ENCODE measurements at places on chromosomes 16 and 17. TPM values are rescaled to one million over a fixed set of nuclear protein-coding genes. Genes with fewer than 3 reads are reported as not detected.

The VMP1 gene
- polyA plus RNA-seq, result 52.9 TPM

The OTOP3 gene
- not detected for polyA plus RNA-seq

The HOXB7 gene
- polyA plus RNA-seq, result 1.3 TPM

- H3K4me1 ChIP-seq, result no peaks in the 10 kb centered on the region
- H3K4me3 ChIP-seq, result no peak overlapping the region
- H3K27me3 ChIP-seq, result no peaks in the 10 kb centered on the region
- H3K36me3 ChIP-seq, result peaks cover 20% of the 10 kb centered on the region
- DNase-seq, result no peak
These were observed 25.8 kb downstream of the WSB1 start for GRCh38 chr17:27319541-27320221.

GRCh38 chr17:44105941-44106340, 17.5 kb downstream of the HDAC5 start:
- peaks cover 7% of the 10 kb centered on the region for H3K4me1 ChIP-seq
- no peak for DNase-seq
- H3K4me3 ChIP-seq, result no peak overlapping the region
- H3K36me3 ChIP-seq, result peaks cover 3% of the 10 kb centered on the region
- H3K27ac ChIP-seq, result no peak overlapping the region
- no peaks in the 10 kb centered on the region for H3K27me3 ChIP-seq

DNA sequence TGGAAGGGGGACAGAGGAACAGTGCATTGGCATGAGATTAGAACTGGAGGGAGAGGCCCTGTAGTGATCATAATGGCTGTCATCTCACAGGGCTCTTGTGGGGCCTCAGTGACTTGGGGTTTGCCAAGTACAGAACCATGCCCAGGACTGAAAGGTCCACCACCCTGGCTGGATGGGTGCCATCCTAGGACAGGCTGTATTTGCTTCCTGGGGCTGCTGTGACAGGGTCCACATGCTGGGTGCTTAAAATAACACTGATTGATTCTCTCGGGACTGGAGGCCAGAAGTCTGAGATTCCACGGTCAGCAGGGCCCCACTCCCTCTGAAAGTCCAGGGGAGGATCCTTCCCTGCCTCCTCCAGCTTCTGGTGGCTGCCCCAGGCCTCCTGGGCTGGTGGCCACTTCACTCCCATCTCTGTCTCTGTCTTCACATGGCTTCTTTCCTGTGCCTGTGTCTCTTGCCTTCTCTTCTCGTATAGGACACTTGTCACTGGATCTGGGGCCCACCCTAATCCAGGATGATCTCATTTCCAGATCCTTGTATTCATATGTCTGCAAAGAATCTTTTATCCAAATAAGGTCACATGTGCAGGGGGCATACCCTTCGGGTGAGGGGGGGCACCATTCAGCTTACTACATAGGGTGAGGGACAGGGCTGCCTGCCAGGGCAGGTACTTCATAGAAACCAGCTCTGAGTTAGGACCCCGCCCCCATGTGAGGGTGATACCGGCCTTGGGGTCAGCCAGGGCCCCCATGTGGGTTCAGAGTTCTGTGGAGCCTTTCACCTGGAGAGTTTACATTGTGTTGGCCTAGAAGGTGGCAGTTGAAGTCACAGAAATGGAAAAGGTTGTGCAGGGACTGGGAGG, 52.6 kb downstream of the USP22 start:
- H3K27ac ChIP-seq, result no peak overlapping the region
- H3K27me3 ChIP-seq, result no peaks in the 10 kb centered on the region
- H3K4me3 ChIP-seq, result no peak overlapping the region
- DNase-seq, result no peak
- H3K36me3 ChIP-seq, result no peaks in the 10 kb centered on the region

- no peaks in the 10 kb centered on the region for H3K36me3 ChIP-seq
- H3K4me3 ChIP-seq, result no peak overlapping the region
- H3K4me1 ChIP-seq, result no peaks in the 10 kb centered on the region
- DNase-seq, result no peak
- no peak overlapping the region for H3K27ac ChIP-seq
These were observed 218.5 kb upstream of the CIBAR2 start for GRCh38 chr16:85330694-85331188.
